NCI-H2227 treated with DMSO at 0.1 percent for 48 hours (cell line): ENCODE measurements at places on chromosomes 7 and 10.

DNA sequence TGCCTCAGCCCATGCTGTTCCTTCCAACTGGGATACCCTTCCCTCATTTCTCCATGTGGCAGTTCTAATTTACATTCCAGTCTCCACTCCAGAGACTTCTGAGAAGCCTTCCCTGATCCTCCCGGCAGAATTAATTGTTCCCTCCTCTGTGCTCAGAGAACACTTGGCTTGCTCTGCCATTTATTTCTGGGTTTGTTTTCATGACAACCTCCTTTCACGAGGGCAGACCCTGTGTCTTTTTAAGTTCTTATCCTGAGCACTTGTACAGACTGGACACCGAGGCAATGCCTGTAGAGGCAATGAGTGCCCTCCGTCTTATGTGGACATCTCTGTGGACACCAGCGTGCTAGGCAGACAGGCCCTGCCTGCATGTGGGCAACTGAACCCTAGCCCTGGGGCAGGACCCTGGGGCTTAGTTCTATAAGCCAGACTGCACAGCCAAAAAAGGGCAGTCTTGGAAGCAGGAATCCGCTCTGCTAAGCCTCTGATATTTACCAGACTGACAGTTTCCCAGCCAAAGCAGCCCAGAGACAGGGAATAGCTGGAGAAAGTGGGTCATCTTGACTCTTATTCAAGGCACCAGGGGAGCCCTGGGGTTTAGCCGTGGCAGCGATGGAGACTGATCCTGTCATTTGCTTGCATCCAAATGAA lies 474.0 kb downstream of the RPS24 start:
- no peak for DNase-seq

DNA sequence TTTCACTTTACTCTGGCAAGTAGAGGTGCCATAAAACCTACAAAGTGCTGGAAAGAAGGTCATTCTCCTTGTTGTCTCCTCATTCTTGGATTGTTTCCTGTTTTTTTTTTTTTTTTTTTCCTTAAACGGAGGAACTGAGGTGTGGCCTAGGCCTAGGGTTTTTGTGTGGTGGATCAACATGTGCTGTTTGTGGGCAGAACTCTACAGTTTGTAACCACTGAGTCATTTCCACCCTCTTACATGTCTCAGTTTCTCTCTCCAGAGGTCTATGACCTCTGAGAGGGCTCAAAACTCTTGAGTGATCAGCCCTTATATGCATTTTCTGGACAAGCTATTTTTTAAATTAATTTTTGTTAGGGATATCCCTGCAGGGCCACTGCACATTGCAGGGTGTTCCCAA lies 296.0 kb downstream of the PPP1R3A start:
- no peak for DNase-seq

DNA sequence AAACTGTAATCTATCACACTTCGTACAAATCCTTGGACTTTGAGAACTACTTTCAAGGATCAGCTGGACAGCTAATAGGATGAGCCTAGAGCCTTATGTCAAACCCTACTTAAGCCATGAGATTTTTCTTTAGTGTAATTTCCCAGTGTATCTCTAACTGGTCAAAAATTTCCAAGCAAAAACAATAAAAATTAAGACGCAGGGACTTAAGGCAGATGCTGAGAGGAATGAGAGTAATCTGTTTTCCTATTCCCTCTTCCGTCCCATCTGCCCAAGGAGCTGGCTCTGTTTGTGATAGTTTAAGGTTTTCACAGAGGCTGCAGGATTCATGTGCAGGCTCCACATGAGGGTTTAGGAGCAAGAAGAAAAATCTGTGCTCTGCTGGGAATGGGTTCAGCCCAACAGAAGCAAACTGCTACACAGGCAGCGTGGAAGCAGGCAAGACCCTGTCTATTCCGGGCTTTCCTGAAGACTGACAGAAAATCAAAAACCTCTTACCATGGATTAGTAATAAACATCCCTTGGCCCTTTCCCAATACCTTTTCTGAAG lies 62.2 kb downstream of the ARMH3 start:
- DNase-seq: no peak

DNA sequence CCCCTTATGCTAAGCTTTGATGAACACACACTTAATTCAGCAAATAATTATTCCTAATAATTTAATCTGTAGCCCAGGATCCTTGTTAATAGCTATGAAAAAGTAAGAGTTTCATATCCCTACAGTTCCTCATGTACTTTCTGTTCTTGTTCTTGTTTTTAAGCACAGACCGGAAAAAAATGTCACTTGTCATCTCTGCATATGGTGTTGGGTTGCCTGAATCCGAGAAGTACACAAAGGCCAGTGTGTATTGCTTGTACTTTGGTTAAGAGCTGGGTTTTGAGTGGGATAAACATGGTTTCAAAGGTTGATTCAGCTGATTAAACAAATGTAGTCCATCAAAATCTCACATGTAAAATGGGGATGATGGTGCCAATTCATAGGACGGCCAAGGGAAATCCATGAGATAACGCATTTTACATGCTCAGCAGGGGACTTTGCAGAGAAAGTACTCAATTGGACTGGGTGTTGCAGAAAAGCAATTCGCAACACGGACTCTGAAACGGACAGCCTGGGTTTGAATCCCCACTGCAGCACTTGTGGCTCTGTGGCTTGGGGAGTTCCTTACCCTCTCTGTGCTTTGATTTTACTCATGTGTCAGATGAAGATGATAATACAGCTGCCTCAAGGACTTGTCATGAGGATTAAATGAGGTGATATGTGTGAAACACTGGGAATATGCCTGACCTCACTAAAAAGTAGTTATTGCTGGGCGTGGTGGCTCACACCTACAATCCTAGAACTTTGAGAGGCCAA lies 71.7 kb downstream of the MAP3K8 start:
- no peak for DNase-seq

DNA sequence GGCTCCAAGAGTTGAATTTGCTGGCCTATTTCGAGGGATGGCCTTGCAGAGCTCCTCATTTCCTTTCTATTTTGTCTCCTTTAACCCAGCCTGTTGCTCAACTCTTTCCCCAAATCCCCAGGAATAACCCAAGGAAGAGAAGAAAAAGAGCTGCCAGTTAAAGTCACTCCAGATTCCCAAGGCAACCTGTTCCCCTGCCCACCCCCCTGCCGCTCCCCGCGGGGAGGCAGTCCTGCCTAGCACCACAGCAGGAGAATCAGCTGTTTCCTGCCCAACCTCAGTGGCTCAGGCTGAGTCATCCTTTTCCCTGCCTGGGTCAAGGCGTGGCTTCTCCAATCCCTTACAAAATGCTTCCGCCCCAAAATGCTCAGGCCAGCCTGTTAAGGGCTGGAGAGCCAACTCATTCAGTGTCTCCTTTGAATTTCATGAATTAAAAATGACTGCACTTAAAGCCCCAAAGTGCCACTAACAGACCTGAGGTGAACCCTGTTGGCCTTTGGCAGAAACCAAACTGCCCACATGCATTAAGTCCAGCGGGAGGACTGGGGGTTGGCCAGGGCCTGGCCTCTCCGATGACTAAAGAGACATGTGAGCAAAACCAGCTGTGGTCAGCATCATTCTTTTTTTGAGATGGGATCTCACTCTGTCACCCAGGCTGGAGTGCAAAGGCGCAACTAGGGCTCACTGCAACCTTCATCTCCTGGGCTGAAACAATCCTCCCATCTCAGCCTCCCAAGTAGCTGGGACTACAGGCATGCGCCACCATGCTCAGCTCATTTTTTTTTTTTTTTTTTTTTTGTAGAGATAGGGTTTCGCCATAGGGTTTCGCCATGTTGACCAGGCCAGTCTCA lies 83.2 kb upstream of the KIF5B start:
- no peak for DNase-seq

DNA sequence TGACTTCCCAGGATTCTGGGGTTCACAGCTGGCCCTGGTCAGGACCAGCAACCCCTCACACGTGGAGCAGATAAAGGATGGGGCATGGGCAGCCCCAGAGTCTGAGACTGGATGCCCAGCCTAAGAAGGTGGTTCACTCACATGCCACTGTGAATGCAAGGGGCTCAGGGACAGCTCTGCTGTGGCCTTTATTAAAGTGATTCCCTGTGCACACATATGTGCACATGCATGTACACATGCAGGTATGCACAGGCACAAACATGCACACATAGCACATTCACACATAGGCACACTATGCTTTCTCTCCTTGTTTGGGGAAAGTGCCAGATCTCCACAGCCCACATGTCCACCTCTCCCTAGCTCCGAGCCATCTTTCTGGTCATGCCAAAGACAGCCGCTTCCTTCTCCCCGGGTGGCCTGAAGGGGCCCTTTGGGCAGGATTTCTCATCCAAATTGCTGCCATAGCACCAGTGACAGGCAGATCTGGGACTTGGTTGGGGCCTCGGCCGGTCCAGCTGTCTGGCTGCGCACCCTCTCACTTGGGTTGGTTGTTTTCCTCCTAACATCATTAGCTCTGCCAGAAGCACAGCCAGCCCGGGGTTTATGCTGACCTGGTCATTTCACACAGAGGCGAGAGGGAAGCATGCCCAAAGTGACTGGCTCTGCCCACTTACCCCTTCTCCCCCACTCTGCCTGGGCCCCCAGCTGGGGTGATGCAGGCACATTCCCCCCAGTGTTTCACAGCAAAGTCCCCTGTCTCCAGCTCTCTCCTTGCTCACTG lies 1.4 kb downstream of the GCK start:
- no peak for DNase-seq

DNA sequence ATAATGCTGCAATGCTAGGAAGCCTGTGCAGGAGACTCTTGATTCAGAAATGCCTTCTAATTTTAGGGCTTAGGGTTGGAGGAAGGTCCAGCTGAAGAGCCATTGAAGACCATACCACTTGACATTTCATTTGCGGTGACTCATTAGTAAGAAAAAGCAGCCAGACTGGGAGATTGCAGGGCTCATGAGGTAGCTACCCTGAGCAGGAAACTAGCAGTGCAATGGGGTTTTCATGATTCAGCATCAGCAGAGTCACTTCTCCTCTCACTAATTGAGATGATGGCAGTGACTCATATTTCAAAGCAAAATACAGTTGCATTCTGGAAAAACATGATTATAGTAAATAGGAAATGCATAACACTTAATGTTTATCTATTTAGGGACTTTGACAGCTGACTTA lies 434.1 kb downstream of the DNAJB9 start:
- DNase-seq: no peak

GRCh38 chr10:130025811-130026485 lies 61.9 kb upstream of the EBF3 start:
- no peak for DNase-seq

GRCh38 chr10:22791665-22792064 lies 77.3 kb upstream of the PIP4K2A start:
- no peak for DNase-seq

DNA sequence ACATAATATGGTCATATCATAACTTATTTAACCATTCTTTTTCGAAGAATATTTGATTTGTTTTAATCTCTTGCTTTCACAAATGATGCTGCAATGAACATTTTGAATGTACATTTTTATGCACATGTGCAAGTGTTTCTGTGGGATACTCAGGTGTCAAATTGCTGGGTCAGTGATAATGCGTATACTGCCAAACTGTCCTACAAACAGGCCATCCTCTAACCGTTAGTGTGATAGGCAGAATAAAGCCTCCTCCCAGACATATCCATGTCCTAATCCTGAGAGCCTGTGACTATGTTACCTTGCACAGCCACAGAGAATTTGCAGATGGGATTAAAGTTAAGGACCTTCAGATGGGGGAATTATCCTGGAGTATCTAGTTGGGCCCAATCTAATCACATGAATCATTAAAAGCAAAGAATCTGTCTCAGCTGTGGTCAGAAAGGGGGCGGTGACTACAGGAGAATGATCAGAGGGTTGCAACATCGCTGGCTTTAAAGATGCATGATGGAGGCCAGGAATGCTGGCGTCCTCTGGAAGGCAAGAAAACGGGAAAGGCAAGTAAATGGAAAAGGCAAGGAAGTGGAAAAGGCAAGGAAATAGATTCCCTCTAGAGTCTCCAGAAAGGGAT lies 46.7 kb downstream of the FZD1 start:
- DNase-seq: no peak

DNA sequence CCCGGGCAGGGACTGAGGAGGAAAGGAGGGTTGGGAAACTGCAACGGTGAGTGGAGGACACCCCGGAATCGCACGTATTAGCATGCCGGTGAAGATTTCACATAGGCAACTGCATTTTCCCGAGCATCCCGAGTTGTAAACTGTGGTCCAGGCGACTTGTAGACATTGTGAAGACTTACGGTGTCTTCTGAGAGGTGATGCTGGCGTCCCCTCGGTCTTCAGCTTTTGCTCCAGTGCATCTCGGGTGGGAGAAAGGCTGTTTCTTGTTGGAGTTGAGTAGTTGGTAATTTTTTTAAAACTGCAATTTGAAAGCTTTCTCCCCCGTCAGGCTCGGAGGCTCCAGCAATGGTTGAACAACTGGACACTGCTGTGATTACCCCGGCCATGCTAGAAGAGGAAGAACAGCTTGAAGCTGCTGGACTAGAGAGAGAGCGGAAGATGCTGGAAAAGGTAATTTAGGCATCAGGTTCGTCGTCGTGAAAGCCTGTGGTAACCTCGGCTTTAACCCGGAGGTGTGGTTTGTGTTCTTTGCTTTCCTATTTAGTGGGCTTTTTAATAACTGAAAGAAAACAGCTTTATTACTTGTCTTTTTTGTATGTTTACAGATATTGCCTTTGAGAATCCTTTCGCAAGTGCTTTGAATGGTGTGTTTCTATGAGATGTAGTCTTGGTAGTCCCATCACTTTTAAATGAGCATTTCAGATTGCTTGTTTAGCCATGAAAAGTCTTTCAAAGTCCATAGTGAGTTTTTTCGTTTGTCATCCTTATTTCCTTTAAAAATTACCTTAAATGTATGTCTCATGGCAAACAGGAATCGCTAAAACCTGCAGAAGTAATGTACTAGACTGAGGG lies 687 bp downstream of the HELLS start:
- DNase-seq: peak; percentile 27

DNA sequence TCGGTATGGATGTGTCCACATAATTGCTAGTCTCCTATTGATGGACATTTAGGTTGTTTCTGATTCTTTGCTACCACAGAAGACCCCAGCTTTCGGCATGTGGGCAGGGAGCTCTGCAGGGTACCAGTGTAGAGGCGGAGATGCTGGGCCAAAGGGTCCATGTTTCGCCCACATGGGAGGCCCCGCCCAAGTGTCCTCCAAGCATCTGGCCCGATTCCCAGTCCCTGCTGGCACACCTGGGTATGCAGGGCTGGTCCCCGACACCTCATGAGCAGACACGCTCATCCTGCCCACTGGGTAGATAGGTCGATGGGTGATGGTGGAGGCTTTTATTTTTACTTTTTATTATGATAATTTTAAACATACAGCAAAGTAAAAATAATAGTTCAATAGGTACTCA lies 19.4 kb upstream of the TBRG4 start:
- no peak for DNase-seq

- no peak for DNase-seq
Measured at GRCh38 chr7:91050677-91051076, 213.6 kb upstream of the FZD1 start.

DNA sequence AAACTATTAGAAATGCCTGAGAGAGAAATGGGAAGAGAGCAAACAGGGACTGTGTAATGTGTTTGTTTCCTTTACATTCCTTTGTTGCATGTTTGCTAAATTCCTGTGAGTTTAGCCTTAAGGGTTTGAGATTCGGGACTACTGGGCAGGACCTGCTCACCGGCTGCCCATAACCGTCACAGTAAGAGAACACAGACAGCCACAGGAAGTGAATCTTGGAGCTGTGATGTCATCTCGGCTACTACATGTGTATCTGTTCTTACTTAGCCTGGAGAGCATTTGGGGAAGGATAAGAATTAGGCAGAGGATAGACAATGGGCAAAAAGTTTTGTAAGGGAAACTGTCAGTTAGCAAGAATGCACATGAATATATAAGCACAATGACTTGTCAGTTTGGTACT lies 485.1 kb upstream of the KLF6 start:
- no peak for DNase-seq

GRCh38 chr7:17055596-17055995 lies 173.8 kb upstream of the AGR3 start:
- no peak for DNase-seq
